ENCODE measurements at places on chromosomes 4 and X.

DNA sequence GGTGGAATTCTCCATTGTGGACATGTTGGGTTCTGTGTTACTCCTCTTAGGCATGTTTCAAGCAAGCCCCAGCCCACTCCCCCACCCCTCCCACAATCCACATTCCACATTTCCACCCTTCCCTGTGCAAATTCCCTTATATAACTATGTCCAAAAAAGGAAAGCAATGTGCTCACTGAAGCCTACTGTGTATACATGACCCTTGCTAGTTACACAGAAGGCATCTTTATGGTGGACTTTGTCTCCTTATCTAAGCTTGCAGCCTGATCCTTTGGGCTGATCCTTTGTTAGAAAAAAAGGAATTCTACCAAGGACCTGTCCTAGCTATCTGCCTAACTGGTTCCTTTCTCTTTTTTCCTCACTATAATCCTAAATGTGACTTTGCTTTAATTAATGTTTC, 796.8 kb downstream of the NLGN4X start:
- DNase-seq: no peak

- DNase-seq: no peak
These were observed 142.0 kb upstream of the NUDT6 start for GRCh38 chr4:123064390-123064789.

- no peak for DNase-seq
These were observed 40.7 kb downstream of the CDS1 start for GRCh38 chr4:84623661-84624060.

DNA sequence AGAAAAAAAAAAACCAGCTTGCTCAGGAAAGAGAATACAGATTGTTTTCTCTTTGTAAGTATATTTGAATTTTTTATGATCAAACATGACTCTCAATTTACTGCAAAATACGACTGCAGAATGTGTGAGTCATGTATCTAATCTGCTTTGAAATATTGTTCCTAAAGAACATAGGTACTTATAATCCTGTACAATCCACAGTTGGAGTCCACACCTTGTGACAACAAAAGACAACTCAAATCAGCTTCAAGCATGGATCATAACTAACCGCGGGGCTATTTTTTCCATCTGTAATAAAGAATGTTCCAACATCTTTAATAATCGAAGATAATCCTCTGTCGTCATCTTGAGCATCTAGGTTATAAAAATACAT, 77.8 kb upstream of the STIM2 start:
- DNase-seq: no peak

DNA sequence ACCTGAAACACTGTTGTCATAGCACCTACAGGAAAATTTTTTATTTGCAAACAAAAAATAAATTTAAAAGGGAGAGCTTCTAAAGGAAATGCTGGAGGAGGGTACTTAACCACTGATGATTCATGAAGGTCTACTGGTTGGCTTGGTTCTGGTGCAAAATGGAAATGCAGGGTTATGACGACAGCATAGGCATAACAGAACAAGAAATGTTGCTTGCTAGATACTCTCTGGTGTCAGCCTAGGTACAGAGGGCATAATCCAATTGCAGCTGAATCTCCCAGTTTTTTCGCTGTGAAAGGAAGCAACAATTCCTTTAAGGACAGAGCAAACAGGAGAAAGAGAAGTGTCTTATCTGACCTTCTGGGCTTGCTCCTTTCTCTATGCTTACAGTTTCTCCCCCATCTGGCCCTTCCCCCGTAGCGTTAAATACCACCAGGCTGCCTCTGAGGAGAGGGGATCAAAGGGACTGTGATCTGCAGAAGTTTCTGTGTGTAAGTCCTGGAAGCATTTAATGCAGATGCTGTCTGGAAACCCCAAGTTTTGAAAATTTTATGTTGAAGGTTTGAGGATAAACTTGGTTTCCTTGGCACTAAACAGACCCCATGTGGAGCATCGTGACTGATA, 23.7 kb upstream of the CASK start:
- DNase-seq: no peak

DNA sequence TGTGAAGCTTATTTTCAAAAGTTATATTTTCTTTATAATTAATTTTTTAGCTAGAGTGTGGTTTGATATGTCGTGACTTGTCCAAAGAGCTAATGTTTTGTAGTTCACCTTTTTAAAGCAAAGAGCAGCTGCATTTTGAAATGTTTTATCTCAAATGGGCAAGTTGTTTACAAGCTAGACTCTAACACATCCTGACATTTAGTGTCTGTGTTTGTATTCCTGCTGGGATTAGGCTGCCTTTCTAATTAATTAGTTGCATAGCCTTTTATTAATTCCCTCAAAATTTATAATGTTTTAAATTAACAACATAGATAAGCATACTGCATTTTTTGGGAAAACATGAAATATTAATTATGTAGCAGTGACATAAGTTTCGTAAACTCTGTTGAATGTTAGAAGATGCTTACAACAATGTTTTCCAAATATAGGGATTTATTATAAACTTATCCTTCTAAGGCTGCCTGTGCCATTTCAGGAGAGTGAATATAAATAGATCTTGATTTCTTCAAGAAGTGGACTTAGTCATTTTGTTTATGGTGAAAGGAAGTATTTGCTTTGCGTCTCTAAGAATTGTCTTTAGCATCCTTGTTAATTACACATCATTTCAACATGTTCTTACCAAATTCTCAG, 37.7 kb upstream of the NUDT6 start:
- no peak for DNase-seq

DNA sequence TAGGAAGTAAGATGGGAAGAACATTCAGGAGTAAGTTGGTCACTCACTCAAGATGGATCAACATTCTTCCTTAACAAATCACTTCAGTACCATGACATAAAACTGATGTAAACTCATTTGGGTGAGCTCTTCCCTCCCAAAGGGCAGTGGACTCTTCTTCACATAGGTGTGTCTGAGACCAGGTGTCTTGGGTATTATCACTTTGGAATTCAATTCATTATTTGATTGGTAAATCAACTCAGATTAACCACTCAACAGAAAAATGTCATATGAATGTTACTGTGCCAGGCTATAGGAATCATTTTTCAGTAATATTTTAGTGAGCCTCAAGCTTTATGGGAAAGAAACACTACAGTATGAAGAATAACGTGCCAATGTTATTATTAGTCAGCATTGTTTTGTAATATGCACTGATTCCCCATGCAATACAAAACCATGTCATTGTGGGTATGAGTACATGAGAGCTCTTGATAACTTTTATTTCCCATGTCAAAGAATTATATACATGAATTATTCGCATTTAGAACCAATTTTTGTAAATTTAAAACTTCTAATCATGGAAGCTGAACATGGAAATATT, 58.6 kb upstream of the ETNPPL start:
- no peak for DNase-seq

- no peak for DNase-seq
These were observed 62.1 kb downstream of the GPRIN3 start for GRCh38 chr4:89245459-89245858.

DNA sequence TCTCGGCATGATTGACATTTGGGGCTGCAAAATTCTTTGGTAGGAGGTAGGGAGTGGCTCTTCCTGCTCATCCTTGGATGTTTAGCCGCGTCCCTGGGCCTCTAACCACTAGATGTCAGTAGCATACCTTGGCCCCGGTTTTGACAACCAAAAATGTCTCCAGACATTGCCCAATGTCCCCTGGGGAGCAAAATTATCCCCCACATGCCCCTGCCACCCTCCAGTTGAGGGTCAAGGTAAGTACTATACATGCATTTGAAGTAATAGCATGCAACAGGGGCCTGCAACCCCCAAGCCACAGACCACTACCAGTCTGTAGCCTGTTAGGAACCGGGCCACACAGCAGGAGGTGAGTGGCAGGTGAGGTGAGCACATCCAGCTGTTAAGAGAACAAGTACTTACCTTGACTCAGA, 17.6 kb upstream of the KIAA1210 start:
- no peak for DNase-seq

GRCh38 chr4:151641167-151641566, 119.6 kb downstream of the GATB start:
- DNase-seq: no peak

DNA sequence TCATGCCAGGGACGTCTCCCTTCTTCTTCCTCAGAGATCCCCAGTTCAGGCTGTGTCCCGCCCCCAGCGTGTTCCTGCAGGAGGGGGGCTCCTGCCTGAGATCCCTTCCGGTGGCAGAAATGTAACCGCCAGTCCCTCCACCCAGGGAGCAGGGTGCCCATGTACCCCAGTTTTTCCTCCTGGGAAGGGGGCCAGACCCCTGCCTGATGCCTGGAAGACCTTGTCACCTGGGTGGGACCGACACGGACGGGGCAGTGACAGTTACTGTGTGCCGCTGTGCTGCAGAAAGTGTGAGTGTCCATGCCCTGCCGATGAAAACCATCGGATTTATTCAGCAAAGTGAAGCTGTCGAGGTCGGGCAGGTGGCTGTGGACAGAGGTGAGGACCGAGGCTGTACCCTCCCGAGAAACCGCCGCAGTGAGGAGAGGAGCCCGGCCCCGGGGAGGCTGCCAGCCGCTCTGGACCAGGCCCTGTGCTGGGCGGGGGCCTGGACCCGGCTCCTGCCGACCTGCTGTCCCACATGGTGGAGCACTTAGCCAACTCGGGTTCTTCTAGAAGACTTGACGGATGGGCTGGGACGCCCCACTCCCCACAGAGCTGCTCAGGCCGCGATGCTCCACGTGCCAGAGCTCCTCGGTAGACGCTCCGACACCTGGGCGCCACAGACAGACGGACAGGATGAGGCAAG, 36.7 kb upstream of the HMX1 start:
- DNase-seq: no peak

DNA sequence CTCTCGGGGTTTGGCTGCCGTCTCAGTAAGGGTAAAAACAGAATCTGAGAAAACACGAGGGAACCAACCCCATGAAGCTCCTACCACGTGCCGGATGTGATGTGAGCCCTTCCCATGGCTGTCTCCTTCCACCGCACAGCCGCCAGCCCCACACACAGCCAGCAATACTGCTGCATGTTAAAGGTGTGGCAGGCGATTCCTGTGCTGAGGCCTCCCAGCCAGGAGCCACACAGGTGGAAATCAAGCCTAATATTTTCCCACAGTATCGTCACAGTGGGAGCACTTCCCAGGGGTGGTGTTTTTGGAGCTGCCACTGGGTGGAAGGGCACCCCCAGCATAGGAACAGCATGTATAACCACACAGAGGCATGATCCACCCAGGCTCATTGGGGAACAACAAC, 77.5 kb downstream of the SLC2A9 start:
- no peak for DNase-seq

GRCh38 chrX:101906136-101906796, 25.6 kb downstream of the ZMAT1 start:
- DNase-seq: no peak

DNA sequence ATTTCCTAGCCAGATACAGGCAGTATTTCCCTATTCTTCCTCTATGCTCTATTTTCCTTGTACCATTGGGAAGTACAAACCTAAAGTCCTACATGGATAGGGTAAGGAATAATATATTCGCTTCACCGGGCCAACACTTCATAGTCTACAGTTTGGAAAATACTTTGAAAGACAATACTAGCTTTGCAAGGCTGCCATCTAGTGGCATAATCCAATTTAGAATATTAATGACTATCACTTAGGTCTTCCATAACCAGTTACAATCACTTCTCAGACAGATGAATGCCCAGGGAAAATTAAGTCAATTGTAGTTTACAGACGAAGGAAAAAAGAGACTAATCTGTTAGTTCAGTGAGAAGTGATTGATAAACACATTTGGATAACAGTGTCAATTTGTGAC, 141.0 kb upstream of the FAM47C start:
- DNase-seq: no peak

- DNase-seq: no peak
These were observed 102.8 kb downstream of the KDM6A start for GRCh38 chrX:44975666-44976263.

GRCh38 chr4:161585011-161585410, 578.8 kb downstream of the FSTL5 start:
- no peak for DNase-seq

DNA sequence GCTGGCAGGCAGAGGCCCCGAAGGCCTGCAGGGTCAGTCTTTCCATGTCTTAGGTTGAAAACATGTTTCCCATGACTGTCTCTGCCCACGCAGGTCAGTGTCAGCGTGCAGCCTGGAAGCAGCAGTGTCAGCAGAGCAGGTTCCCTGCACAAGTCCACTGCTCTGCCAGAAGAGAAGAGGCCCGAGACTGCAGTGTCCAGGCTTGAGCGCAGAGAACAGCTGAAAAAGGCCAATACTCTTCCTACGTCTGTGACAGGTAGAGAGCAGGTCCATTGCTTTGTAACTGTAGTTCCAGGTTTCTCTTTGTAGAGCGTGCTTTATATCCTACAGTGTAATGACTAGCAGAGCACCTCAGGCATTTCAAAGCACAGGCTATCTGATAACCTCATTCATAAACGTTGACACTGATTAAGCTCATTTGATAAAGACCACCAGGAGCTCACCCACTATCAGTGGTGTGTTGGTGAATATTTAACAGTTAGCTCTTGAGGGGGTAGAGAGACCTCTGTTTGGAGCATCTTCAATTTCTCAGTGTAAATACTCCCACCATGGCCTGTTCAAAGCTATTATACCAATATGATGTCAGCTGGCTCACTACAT, 63.2 kb downstream of the AASDH start:
- peak; percentile 17 for DNase-seq

- no peak for DNase-seq
These were observed 184.4 kb downstream of the DKK2 start for GRCh38 chr4:106851726-106852125.

DNA sequence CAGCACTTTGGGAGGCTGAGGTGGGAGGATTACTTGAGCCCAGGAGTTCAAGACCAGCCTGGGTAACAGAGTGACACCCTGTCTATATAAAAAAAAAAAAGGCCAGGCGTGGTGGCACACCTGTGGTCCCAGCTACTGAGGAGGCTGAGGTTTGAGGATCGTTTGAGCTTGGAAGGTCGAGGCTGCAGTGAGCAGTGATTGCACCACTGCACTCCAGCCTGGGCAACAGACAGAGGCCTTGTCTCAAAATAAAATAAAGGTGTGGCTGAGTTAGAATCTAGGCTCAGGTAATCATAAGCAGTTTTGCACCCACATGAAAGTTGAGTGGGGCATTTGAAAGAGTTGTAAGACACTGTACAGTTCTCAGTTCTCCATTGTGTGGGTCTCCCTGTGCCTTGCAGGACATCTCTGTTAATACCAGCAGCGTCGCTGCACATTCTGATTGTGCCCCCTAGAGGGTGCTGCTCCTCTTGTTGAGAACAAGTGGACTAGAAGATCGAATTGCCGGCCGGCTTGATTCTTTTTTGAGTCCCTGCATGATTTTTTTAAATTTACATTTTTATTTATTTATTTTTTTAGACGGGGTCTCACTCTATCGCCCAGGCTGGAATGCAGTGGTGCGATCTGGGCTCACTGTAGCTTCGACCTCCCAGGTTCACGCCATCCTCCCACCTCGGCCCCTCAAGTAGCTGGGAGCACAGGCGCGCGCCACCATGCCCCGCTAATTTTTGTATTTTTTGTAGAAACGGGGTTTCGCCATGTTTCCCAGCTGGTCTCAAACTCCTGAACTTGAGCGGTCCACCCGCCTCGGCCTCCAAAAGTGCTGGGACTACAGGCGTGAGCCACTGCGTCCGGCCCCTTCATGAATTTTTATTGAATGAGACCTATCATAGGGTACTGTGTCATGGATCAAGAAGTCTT, 73.6 kb upstream of the RBMX start:
- peak; percentile 61 for DNase-seq

GRCh38 chrX:38999967-39000745, 198.9 kb downstream of the MID1IP1 start:
- no peak for DNase-seq

Measured in stimulated activated effector memory CD8-positive, alpha-beta T cell treated with anti-CD3 and anti-CD28 coated beads, Interleukin-12 subunit alpha, Interleukin-12 subunit beta, amount 100 ng/mL, for 72 hours (primary cell).